CD4-positive, alpha-beta T cell treated with Interleukin-17A for 4 hours (primary cell): ENCODE measurements at places on chromosomes 13 and 19.
A peak's percentile ranks its signal among the peaks of the same experiment; 100 is the strongest.

DNA sequence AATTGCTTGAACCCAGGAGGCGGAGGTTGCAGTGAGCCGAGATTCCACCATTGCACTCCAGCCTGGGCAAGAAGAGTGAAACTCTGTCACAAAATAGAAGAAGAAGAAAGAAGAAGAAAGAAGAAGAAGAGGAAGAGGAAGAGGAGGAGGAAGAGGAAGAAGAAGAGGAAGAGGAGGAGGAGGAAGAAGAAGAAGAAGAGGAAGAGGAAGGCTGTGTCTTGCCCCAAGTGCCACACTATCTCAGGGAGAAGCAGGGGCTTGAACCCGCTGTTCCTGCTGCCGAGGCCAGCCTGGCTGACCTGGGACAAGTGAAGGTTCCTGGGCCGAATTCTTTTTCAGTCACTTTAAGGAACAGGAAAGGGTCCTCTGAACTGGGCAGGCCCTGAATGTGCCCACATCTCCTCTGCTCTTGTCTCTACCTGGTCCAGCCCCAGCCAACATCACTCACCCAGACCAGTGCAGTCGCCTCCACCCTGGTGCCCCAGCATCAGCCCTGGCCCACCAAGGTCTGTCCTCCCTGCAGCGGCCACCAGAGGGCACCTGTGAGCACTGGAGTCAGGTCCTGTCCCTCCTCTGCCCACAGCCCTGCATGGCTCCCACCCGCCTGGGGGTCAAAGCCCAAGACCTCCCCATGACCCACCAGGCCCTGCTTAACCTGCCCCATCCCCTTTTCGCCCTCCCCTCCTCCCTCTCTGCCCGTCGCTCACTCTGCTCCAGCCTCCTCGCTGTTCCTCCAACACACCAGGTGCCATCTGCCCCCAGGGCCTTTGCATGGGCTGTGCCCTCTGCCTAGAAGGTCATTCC, 20.0 kb downstream of the TICAM1 start:
- peak; percentile 92 for DNase-seq

GRCh38 chr19:51784922-51785690, 9.9 kb upstream of the FPR3 start:
- no peak for DNase-seq

GRCh38 chr13:53200498-53201453, 172.2 kb downstream of the OLFM4 start:
- peak; percentile 3 for DNase-seq

GRCh38 chr19:2315818-2316353, 7.9 kb upstream of the LINGO3 start:
- peak; percentile 42 for DNase-seq

- no peak for DNase-seq
Measured at GRCh38 chr19:43229315-43229714, 23.9 kb upstream of the PSG4 start.

DNA sequence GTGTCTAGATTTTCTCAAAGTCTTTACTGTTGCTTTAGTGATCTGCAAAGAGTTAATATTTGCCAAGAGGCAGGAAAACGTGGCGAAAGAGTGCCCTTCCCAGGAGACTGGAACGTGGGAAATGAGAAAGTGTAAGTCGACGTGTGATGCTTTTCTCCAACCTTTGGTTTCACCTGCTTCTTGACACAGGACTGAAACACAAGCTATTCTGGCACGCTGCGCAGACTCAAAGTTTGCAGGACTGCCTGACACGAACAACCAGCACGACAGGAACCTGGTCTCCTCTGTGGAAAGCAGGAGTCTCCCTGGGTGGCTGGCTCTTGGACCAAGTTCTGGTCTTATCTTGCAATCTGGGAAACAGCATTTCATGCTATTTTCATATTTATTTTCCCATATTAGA, 28.6 kb downstream of the RFXAP start:
- no peak for DNase-seq

DNA sequence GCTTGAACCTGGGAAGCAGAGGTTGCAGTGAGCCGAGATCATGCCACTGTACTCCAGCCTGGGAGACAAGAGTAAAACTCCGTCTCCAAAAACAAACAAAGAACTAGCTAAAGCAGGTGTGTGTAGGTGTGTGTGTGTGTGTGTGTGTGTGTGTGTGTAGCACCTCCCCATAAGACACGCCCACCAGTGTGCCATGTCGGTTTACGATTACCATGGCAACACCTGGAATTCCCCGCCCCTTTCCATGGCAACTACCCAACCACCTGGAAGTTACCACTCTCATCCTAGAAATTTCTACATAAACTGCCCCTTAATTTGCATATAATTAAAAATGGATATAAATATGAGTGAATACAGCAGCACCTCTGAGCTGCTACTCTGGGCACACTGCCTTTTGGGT, 80.9 kb upstream of the ADGRE5 start:
- no peak for DNase-seq

DNA sequence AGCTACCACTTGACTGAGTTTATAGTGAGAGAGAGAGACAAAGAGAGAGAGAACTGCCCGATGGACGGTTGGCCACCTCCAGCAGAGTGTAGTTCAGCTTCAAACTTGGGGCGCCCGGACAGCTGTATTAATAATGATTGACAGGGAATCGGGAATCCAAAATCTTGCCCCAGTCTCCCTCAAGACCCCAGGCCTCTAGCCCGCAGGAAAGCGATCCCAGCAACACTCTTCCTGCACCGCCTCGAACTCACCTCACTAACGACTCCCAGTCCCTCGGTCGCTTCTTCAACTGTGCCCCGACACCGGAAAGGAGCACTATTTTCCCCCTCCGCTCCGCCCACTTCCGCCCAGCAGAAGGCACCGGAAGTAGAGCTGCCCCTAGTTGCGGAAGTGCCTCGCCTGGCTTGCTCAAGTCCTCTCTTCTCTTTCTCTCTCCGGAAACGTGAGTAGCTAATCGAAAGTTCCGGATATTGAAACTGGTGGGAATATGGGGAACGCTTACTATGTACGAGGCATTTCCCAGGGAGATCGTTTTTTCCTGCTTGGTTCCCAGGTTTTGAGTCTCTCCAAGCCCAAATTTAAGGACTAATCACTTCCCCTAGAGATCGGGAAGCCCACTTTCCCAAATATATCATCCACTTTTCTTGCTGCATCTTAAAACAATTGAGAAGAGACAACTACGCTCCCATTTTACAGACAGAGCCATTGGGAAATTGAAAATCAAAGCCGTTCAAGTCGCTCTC, at the start of gene NOSIP:
Gene NOSIP (minus strand): TSS at position 293 of the 743 bp plus-strand sequence. CDS start 19,865 bp downstream, outside the sequence.
- DNase-seq = peak; percentile 97

DNA sequence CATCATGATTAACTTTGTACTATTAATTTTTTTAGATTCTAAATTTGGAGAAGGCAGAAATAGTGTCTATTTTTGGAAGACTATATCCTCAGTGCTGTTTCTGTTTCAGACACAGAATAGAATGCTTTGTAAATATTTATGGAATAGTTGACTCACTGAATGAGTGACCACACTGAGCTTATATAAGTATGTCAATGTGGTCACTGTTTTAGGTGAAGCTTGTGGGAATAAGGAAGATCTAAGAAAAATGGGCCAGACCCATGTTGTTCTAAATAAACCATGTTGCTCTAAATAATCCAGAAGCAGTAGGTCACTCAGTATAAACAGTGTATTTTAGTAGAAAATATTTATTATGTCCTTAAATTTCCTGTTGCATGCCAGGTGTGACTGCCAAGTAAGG, 45.5 kb upstream of the DACH1 start:
- DNase-seq = no peak

- DNase-seq = no peak
Measured at GRCh38 chr19:8821748-8822241, 10.3 kb downstream of the ZNF558 start.

DNA sequence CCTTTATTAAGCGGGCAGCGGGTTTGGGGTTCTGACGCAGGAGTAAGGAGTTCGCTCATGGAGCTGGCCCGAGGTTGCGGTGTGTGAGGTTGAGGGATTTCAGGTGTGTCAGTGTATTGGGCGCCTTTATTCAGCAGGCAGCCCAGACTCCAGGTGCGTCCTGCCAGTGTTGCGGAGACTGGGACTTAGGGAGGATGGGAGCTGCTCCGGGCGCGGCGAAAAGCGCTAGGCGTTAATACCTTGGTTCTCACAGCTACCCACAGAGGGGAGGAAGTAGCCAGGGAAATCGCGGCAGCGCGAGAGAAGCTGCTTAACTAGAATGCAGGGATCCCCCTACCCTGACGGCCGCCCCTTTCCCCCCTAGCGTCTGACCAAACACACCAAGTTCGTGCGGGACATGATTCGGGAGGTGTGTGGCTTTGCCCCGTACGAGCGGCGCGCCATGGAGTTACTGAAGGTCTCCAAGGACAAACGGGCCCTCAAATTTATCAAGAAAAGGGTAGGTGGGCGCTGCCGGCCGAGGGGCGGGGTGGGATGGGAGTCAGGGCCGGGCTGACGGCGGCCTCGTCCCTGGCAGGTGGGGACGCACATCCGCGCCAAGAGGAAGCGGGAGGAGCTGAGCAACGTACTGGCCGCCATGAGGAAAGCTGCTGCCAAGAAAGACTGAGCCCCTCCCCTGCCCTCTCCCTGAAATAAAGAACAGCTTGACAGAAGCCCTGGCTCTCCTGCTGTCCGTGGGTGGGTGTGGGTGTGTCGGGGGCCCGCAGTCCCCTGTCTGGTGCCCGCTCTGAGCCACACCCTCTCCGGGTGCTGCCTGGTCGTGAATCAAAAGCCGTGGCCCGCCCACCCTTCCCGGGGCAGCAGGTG, 1.1 kb downstream of the RPL36 start:
- peak; percentile 38 for DNase-seq

DNA sequence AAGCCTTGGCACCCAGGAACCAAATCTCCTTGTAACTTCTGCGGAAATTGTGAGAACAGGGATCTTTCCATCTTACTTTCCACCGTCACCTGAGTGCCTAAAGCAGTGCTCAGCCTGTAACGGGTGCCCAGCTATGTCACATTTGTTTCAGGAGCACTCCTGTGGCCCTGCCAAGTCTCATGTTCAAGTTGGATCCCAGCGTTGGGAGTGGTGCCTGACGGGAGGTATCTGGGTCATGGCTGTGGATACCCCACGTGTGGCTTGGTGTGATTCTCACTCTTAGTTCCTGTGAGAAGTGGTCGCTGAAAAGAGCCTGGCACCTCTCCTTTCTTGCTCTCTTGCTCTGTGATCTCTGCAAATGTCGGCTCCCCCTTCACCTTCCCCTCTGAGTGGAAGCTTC, 114.9 kb downstream of the UQCRFS1 start:
- DNase-seq = no peak

- no peak for DNase-seq
Measured at GRCh38 chr13:52779103-52779502, 39.5 kb upstream of the CNMD start.

DNA sequence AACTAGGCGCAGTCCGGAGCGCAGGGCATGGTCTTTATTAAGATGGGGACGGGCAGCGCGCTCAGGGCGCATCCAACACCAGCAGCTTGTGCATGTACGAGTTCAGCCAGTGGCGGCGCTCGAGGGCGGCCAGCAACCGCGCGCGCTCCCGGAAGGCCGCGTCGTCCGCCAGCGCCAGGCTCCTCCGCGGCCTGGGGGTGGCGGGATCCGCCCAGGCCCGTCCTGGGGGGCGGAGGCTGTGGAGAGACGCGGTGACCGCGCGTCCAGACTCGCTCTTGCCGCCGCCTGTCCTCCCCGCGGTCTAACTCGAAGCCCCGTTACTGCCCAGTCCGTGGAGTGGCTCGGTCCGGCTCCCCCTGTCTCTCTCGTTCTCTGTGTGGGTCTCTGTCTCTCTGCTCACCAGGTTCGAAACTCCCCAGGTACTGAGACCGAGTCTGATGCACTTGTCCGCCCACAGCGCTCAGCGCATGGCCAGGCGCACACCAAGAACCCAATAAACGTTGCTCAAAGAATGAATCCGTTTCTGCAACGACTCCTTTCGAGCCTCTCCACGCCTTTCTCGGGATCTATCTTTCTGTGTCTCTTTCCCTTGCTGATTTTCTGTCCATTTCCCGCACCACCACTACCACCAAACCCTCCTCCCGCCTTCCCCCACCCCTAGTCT, 702 bp downstream of the PTH2 start:
- peak; percentile 56 for DNase-seq

DNA sequence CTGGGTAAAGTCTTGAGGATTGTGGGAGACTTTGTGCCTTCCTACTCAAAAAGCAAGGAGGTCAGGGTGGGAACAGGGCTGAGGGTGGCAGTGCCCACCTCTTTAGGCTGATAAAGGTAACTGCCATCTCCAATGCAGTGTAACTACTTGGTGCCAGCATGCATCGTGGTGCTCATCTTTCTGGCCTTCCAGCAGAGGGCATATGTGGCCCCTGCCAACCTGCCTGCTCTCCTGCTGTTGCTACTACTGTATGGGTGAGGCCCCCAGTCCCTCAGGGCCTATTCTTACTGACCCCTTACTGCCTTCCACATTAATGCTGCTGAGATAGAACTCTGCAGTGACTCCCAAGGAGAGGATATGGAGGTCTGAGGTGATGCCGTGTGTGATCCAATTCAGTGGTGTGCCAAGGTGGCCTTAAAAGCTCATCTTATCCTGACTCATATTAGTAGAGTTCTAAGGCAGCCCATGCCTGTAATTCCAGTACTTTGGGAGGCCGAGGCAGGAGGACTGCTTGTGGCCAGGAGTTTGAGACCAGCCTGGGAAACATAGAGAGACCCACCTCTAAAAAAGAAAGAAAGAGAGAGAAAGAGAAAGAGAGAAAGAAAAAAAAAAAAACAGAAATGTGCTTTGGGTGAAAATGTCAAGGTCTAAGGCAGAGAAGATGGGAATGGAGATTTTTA, 9.7 kb upstream of the ARHGAP45 start:
- peak; percentile 71 for DNase-seq

- no peak for DNase-seq
Measured at GRCh38 chr13:45503658-45504057, 38.9 kb downstream of the COG3 start.

GRCh38 chr13:105087945-105088344, 1447.5 kb downstream of the EFNB2 start:
- DNase-seq = no peak

GRCh38 chr13:94544922-94545321, 51.0 kb downstream of the TGDS start:
- DNase-seq = no peak
